ENCODE measurements at places on chromosomes 2 and 18.
A peak's percentile ranks its signal among the peaks of the same experiment; 100 is the strongest.

DNA sequence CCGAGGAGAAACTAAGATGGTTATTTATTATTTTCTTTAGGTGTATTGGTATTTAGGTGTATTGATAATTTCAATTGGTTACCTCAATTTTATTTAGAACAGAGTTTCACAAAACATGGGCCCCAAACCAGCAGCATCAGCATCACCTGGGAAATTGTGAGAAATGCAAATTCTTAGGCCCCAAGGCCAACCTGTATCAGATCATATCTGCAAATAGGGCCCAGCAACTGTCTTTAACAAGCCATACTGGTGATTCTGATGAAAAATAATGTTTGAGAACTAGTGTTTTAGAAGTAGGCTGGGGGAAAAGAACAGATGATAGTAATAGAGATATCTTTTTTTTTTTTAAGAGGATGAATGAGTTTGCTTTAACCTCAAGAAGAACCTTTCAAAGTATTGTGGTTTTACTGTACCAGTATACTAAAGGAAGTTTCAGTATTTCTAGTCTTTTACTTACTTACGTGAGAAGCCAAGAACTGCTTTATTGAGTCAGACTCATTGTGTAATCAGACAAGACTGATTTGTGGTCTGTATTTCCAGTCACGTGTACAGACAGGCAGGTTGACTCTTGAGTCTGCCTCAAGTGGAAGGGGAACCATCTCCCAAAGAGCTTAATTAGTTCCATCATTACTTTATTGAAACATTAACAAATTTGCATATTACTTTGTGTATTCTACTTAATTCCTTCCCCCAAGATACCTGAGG lies 60.4 kb upstream of the GAREM1 start:
- DNase-seq: no peak

DNA sequence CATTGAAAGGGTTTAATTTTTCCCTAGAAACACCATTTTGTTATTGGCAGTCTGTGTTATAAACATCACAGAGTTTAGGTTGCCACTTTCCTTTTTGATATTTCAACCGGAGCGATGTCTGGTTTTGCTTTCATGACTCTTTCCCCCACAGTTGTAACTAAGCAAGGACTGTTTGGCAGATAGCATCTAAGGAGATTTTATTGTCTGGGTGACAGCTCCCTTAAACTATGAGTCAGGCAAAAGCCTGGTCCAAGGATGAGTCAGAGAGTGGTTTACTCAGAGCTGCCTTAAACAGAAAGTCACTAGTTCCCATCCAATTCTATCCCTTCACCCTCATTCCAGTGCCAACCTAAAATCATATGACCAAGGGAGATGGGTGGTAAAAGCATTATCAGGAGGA lies 341.6 kb upstream of the VWC2L start:
- DNase-seq: peak; percentile 98

- DNase-seq: no peak
Observed at GRCh38 chr2:236774171-236774570, 204.5 kb downstream of the ACKR3 start.

DNA sequence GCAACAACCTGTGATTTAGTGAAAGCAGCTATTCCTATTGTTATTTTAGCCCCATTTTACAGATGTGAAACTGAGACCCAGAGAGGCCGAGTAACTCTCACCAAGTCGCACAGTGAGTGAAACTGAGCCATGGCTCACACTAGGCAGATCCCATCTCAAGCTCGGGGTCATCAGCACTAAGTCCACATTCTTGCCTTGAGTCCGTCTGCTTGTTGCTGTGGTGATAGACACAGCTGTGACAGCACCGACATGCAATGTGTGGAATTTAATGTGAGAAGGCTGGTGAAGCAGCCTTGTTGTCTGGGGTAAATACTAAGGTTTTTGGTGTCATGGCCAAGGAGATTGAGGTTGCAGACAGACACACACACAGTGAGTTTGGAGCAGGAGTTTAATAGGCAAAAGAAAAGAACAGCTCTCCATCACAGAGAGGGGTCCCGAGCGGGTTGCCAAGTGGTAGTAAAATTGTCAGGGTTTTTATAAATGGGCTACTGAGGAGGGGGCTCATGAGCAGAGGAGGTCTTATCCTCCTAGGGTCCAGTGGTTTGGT lies 40.2 kb upstream of the GMCL1 start:
- DNase-seq: no peak

GRCh38 chr2:231161877-231162329 lies 36.5 kb upstream of the ARMC9 start:
- DNase-seq: no peak

DNA sequence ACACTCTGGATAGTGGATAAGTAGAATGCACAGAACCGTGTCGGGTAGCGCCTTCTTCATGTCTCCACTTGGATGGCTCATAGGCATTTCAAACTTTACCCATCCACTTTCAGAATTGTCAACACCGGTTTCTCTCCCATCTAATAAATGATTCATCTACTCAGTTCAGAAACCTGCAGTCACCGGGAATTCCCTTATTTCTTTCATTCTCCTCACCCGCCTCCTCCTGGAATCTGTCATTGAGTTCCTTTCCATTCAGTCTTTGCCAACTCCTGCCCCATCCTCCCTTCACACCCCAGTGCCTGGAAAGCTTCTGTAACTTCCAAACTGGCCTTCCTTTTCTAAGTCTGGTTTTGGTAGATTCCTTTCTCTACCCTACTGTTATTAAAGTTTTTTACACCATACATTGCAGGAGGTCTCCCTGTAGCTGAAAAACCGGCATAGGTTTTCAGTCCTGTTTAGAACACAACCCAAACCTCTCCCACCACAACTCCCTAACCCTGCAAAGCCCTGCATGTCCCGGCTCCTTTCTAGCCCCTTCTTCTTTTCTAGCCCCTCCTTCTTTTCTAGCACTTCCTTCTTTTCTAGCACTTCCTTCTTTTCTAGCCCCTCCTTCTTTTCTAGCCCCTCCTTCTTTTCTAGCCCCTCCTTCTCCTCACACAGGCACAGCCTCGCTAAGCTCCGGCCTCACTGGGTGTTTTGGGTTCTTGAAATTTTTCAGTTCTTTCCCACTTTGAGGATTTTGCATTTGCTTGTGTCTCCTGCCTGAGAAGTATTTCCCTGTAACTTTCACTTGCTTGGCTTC lies 133.9 kb upstream of the KLHL14 start:
- no peak for DNase-seq

GRCh38 chr2:62014102-62014501 lies 108.6 kb downstream of the COMMD1 start:
- DNase-seq: peak; percentile 99

DNA sequence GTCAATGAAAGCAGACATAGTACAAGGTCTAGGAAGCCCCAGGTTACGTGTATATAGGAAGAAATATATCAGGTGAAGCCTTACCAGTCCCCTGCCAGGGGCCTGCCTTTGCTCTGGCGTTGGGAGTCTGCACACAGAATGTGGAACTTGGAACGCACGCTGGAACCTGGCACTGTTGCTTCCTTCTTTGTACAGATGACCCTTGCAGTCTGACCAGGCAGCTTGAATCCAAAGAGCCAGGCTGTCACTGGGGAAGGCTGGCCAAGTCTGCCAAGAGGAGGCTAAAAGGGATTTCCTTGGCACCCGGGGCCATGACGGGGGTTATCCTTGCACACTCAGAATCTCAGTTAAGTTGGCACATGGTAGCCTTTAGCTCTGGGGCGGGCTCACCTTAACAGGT lies 39.5 kb downstream of the TMEM247 start:
- peak; percentile 71 for DNase-seq

GRCh38 chr2:3222636-3223035 lies 155.0 kb downstream of the EIPR1 start:
- DNase-seq: no peak

DNA sequence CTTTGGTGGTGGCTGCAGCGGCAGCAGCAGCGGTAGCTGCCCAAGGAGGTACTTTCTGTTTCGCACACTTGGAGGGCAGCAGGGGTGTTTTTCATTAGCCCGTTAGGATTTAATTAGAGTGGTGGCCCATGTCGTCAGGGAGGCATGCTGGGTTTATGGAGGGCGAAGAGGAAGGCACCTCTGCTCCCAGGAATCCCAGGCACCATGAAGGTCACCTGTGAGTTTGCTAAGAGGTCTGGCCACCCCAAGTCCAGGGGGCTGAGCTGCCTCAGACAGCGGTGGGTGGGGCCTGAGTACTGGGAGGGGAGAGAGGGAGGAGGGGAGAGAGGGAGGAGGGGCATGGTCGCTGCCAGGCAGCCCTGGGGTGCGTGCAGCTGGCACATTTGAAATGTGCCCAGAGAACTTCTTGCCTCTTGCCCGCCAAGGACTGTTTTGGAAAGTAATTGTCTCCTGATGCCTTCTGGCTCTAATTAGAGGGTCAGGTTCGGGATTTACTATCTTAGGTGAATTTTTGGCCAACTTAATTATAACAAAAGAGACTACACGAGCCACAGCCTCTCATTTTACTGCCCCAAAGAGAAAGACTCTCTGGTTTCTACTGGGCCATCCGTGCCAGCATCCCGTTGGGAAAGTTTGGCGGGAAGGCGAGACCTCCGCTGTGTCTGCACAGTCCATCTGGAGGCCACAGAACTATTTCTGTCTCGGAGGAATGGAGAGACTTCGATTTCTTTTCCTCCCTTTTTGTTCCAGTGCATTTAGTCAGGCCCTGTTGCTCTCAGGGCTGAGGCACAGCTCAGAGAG lies 62.0 kb downstream of the GLI2 start:
- peak; percentile 81 for DNase-seq

DNA sequence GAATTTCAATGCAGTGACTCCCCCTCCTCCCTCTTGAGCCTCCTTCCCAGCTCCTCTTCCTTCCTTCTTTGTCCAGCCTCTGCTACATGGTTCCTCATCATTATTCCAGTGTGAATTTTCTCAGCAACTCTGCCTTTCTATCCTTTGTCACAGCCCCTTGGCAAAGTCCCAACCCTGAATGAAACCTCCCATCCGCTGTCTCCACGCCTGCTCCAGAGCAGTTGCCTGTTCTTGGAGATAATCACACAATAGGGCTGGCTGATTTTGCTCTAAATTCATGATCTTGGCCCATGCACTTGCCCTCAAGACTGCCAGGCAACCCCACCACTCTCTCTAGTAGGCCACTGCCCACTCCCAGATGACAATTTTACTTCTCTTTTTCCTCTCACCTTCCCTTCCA lies 61.4 kb downstream of the BCL2L11 start:
- no peak for DNase-seq

- no peak for DNase-seq
Observed at GRCh38 chr18:53421869-53422268, 802.6 kb downstream of the MBD2 start.

DNA sequence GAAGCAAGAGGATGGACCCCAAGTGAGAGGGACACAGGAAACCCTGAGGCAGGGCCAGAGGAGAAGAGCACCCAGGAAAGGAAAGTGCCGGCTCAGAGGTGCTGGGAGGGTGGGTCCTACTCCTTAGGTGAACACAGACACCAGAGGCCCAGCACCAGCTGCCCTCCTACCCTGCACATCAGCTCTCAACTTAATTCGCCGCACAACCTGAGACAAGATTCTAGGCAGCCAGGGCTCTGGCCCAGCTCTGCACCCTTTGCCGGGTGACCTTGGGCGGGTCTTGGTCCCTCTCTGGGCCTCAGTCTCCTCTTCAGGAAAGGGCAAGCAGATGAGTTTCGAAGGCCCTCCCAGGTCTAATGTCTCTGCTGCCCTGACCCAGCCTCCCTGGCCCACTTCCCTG lies 28.1 kb downstream of the ZFP36L2 start:
- no peak for DNase-seq

DNA sequence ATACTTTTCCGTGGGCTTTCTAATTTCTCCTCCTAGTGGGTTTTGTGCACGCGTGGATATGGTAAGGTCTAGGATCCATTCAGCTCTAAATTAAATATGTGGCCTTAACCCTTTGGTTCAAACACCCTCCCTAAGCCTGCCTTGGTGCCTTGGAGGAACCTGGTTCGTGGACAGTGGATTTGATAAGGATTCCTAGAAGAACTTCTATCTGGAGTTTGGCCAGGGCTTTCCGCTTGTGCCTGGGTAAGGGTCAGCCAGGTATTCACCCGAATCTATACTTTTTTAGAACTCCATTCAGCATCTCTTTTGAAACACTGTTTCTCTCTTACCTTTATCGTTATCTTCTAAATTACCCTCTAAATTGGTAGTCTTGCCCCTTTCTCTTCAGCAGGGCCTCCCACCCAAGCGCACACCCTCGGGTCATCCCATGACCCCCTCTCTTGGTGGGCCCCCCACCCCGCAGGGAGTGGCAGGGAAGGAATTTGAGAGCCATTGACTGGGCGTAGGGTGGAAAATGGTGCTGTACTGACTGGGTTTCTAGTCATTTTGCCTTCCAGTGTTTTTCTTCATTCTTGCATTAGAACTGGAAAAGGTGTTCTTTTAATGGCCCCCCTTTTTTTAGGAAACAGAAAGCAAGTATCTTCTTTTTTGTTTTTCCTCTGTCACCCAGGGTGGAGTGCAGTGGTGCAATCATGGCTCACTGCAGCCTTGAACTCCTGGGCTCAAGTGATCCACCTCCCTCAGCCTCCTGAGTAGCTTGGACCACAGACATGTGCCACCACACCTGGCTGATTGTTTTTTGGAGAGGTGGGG lies 1.8 kb downstream of the SOCS6 start:
- DNase-seq: no peak

GRCh38 chr18:58025205-58025604 lies 18.8 kb upstream of the NEDD4L start:
- no peak for DNase-seq

- no peak for DNase-seq
Observed at GRCh38 chr2:16005816-16006536, 65.6 kb downstream of the MYCN start.

DNA sequence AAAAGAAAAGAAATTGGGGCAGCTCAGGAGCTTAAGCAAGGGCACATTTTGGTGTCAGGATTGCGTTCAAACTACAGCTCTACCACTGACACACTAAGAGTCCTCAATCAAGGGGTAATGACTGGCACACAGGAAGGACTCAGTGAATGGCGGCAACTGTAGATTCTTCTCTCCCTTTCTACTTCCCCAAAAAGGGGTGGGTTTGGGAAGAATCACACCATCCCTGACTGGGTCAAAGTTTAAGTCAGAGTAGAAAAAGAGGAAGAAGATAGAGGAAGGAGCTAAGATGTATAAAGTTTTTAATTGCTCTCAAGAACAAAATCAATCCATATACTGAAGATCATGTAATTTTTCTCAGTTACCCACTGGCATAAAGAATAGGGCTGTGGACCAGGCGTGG lies 2.6 kb downstream of the NLRC4 start:
- DNase-seq: no peak
